ENCODE measurements at places on chromosomes 1 and 21.

DNA sequence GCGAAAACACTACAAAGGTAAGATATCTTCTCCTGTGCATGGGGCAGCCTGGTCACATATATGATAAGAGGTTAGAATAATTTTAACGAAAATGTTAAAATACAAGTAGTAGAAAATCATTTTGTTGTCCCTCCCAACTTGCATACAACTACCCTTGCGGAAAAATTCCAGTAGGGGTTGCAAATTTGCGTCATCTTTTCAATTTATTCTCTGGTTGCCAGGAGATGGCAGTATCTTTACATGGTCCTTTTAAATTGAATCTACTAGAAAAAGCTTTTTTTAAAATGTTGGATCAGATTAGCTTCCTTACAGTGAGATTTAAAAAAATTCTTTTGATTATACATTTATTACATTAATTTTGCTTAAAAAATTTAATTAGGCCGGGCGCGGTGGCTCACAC lies 10.9 kb downstream of the S100PBP start:
- DNase-seq: no peak

DNA sequence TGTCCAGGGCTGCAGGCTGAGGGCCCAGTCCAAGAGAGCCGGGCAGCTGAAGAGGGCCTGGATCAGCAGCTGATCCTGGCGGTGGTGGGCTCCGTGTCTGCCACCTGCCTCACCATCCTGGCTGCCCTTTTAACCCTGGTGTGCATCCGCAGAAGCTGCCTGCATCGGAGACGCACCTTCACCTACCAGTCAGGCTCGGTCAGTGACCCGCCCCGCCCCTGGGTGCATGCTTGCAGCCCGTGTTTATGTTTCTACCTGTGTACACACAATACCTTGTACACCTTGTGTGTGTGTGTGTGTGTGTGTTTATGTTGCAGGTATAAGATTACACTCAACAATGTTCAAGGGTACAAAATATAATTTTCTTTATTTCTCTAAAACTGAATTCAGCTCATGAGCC lies 13.0 kb downstream of the TIE1 start:
- no peak for DNase-seq

GRCh38 chr1:32925403-32926162 lies 24.4 kb upstream of the TMEM54 start:
- DNase-seq: peak; percentile 21

DNA sequence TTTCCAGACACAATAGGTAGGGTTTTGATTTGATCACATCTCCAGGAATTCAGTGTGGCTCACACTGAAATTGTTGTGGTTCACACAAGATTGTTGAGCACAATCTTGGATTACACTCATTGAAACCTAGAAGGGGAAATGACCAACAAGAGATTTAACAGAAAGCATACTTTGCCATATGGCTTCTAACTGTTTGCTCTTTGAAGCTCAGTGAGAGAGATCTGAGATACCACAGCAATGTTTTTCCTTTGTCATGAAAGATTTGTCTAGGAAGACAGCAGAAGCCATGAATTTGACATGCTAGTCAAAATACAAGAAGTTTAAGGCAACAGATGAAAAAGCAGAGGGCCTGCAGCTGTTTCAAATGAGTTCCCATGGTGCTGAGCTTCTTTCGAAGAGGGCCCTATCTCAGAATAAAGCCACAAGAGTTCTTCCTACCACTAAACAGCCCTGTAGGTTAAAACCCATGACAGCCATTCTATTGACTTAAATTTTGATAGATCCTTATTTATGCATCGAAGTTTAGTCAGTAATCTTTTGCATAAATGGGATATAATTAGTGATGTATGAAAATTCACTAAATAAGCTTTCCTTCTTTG lies 650.4 kb downstream of the LTN1 start:
- DNase-seq: no peak

DNA sequence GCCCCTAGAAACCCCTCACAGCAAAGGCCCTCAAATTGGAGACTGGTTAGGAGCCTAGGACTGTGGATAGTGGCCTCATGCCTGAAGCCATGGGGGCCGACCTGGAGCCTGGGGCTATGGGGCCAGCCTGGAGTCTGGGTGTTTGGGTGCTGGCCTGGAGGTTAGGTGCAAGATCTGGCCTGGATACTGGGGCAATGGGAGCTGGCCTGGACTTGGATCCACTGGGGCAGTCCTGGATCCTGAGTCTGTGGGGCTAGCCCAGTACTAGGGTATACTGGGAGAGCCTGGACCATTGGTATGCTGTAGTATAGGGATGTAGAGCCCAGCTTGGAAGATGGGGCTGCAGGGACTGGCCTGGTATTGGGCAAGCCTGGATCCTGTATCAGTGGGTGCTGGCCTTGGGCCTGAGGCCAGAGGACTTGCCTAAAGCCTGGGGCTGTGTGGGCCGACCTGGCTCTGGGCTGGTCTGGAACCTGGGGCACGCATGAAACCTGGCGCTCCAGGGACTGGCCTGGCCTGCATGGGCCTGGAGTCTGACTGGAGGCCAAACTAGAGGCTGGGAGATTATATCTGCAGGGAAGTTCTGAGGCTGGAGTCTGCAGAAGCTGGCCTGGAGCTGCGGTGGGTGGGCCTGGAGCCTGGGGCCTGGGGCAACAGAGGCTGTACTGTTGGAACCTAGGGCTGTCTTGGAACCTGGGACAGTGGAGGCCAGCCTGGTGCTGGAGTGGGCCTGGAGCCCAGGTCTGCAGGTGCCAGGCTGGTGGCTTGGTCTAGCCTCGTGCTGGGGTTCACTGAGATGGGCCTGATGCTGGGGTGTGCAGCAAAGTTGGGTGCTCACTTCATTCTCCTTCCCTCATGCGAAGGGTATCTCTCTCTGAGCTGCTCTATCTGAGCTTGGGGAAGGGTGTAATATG lies 12.6 kb upstream of the DENND1B start:
- DNase-seq: no peak

DNA sequence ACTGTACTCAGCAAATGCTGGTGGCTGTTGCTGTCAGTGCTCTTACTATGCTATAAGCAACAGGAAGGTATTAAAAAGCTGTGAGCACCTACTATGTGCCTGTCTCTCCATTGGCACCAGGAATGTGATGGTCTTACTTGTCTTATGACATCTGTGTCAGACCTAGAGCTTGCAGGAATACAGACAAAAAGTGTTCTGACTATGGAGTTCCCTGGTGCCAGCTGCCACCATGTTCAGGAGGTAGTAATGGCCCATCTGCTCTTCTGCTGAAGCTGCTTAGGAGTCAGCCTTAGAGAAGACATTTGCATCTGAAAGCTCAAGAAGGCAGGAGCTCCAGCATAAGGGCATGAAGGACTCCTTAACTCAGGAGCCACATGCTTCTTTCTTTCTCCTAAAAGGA lies 52.3 kb downstream of the MAB21L3 start:
- no peak for DNase-seq

DNA sequence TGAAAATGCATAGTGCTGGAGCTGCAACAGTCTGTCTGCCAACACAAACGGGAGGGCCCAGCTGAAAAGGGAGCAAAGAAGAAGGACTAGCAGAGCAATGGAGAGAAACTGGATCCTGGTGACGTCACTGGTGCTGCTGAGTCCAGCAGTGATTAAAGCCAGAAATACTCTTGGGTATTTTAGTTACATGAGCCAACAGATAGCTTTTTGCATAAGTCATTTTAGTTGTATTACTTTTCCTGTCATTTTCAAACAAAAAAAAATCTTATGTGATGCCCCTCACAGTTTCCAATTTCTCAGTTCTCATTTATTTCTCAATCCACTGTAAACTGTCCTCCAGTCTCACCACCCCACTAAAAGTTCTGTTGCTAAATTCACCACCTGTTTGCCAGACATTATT lies 38.7 kb upstream of the NEK7 start:
- no peak for DNase-seq

DNA sequence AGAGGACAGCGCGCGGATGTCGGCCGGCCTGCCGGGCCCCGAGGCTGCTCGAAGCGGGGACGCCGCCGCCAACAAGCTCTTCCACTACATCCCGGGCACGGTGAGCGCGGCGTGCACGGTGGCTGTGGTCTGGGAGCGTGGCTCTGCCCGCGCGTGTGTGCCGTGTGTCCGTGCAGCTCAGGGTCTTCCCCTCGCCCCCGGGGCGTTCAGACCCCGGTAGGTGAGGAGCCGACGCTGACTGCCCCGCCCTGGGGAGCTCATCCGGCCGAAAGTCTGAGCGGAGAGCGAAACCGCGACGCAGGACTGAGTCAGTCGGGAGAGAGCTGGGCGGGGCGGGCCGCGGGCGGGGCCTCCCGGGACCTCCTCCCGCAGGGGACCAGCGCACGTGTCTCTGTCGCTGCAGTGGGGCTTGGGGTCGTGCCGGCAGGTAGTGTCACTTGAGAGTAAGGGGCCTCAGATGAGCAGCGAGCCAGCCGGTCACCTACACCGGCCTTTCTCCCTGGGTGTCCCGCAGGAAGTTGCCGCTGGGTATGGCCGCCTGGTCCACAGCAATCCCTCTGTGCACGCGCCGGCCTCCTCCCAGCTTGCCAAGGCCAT lies 520 bp downstream of the PLEKHN1 start:
- DNase-seq: peak; percentile 86

GRCh38 chr1:100989306-100990077 lies 36.1 kb downstream of the DPH5 start:
- no peak for DNase-seq

- no peak for DNase-seq
Measured at GRCh38 chr1:205250699-205251098, 23.0 kb downstream of the TMCC2 start.

DNA sequence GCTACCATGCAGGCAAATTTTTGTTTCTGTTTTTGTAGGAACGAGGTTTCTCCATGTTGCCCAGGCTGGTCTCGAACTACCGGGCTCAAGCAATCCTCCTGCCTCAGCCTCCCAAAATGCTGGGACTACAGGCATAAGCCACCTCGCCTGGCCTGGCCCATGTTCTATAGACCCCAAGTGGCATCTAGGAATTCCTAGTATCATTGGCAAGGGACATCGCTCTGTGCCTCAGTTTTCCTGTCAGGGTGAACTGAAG lies 14.5 kb downstream of the NES start:
- DNase-seq: no peak

DNA sequence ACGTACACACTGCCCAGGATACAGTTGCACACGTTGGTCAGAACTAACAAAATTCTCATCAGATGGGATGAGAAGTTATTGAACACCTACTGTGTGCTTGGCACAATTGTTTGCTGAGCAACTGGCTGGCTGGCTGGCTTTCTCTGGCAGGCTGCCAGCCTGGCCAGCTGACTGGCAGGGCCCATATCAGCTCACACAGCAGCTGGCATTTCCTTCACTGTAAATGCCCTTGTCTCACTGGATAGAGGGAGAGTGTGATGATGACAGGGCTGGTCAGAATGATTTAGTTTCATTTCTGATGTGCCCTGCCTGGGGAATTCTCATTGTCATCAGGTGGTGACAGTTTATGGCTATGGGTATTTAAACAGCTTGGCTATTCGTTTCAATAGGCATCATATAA lies 15.8 kb downstream of the CAMK2N1 start:
- no peak for DNase-seq

- no peak for DNase-seq
Measured at GRCh38 chr1:223258751-223259198, 105.2 kb downstream of the SUSD4 start.

DNA sequence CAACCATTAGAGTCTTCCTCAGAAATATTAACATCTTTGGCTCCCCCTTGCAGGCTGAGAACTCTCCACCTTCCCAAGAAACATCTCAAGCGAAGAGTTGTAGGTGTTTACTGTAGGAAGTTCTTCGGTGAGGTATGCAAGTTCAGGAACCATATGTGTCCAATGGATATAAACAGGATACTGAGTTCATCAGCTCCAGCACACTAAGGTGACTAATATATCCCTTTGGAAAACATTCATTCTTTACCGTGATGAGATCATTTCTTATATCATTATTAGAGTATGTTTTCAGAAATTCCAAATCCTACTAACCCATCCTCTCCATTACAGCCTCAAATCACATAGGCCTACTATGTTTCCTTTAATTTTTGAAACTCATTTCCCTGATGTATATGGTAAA lies 37.3 kb upstream of the PRMT6 start:
- DNase-seq: no peak

DNA sequence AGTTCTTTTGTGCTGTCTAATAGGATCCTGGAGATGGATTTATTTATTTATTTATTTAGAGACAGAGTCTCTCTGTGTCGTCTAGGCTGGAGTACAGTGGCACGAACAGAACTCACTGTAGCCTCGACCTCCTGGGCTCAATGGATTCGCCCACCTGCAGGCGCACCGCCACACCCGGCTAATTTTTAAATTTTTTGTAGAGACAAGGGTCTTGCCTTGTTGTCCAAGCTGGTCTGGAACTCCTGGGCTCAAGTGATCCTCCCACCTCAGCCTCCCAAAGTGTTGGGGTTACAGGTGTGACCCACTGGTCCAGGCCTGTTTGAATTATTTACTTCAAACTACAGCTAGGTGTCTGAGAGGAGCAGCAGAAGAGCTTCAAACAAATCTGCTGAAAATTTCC lies 9.6 kb upstream of the SPEN start:
- no peak for DNase-seq

- DNase-seq: no peak
Measured at GRCh38 chr1:178953538-178954324, 72.0 kb upstream of the FAM20B start.

DNA sequence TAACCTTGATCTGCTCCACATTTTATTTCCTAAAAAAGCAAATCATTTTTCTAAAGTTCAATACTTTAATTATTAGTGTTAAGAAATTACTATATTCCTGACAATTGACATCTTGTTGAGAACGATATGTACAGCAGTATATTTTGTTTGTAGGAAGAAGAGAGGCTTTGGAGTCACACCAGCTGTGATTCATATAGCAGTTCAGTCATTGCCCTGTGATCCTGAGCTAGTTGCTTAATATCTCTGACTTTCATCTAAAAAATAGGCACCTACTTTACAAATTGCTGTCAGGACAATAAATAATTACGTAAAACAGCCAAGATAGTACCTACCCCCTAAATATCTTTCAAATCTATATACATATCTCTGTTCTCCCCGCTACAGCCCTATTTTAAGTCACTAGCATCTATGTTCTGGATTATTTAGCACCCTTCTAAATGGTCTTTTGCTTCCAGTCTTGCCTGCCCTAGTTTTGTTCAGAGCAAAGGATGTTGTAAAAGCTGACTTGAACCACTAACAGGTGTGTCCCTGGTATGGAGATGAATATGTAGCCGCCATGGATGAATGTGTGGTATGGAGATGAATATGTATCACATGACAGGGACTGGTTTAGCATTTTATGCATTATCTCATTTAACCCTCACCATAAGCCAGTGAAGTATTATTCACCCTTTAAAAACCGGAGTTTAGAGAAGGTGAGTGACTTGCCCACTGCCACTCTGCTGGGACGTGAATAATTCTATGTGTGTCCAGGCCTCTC lies 42.2 kb downstream of the RNF220 start:
- DNase-seq: no peak

DNA sequence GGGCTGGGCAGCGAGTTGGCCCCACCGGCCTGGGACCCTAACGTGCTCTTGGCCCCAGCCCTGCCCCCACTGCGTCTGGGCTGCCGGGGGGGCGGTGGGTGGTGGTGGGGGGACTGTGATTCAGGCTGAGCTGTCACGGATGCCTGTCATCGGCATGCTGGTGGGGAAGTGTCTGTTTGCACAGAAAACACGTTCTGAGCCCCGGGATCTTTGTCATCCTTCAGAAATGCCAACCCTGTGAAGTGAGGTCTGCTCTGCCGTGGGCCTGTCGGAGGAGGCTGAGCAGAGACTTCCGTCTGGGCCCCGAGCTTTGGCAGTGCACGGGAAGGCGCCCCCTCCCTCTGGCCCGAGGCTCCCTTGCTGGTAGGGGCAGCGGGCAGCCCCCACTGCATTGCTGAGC lies 24.3 kb upstream of the PLCH2 start:
- no peak for DNase-seq

GRCh38 chr1:52727956-52728656 lies 1.9 kb downstream of the ZYG11B start:
- DNase-seq: no peak

GRCh38 chr1:64295561-64295960 lies 92.1 kb downstream of the UBE2U start:
- no peak for DNase-seq

Data from stimulated activated CD4-positive, alpha-beta T cell treated with anti-CD3 and anti-CD28 coated beads, Interleukin-4, amount 100 ng/mL, for 24 hours (primary cell).